ENCODE measurements at places on chromosomes 7 and 10.

- no peak for DNase-seq
Measured at GRCh38 chr10:71234004-71234894, 21.9 kb downstream of the UNC5B start.

GRCh38 chr10:19730907-19731217 lies 85.4 kb upstream of the PLXDC2 start:
- no peak for DNase-seq

DNA sequence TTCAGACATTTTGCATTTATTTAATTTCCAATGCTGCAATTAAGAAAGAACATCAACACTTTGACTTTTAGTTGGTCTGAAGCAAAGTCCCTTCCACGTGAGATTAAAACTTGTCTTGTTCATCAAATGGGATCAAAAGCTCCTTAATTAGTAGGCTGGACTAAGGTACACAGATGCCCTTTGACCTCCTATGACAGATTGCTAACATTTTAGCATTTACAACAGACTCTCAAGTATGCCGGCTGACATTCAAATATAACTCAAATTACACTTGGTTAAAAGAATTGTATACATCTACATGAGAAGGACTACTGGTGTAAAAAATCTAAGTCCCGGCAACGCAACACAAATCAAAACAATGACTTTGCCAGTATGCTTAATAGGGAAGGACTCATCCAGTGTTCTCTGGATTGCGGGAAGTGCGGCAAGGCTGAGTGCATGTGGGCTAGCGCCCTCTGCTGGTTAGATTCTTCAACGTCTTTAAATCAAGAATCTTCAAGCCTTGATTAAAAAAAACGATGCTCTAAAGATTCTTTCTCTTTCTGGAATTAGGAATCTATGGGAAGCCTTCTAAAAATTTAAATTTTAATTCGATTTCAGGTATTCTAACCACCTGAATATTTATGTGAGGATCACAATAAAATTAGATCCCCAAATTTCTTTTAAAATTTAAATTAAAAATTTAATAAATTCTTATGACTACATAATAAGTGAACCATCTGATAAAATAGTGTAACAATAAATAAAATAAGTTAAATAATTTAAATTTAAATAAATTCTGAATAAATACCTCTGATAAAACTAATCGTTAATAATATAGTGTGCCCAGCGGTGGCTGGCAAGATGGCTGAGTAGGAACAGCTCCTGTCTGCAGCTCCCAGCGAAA lies 444.7 kb downstream of the DGKB start:
- peak; percentile 84 for DNase-seq

GRCh38 chr7:145224775-145225174 lies 388.9 kb upstream of the TPK1 start:
- no peak for DNase-seq

DNA sequence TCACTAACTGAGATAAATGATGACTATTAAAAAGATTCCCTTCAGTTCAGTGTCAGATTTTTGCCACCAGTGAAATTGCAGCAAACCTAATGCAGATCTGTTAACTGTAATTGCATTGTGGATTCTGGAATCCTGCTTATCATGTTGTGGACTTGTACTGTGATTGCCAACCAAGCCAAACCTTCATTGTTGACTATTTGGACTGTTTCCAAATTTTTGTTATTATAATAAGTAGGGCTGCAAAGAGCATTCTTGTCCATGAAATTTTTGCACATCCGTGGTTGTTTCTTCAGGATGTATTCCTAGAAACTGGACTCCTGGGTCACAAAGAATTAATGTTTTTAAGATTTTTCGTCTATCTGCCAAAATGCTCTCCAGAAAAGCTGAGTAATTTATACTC lies 281.6 kb upstream of the ZMIZ1 start:
- DNase-seq, result no peak

DNA sequence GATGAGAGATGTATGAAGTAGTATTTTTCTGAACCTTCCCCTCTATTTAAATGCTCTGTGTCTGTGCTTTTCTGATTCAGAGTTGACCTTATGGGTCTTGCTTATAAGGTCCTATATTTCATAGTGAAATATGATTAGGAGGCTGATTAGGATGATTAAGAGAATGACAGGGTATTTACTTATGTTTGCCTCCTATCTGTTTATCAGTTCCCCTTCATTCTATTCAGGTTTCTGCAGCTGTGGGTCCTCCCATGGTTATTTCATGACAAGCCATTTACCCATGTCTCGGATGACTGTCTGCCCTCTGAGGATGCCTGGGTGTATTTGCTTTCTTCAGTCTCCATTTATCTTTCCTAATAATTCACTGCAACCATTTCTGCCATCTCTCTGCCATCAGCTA lies 16.9 kb downstream of the RPA3 start:
- no peak for DNase-seq

DNA sequence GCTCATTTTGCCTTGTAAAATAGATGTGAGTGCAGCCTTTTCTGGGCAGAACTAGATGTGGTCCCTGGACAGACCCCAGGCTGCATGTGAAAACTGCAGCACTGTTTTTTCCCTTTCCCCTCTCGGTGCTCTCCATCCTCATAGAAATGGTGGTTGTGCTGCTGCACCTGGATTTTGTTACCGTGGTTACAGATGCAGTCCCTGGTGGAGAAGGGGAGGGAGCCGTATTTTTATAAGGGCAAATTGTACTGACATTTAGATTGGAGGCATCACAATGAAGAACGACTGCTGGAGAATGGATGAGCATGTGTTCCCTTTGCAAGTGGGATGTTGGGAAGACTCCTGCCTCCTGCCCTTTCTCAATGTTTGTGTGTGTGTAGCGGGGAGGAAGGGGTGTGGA lies 469.9 kb downstream of the CCSER2 start:
- DNase-seq, result no peak

GRCh38 chr7:150778738-150779301 lies 21.3 kb downstream of the TMEM176B start:
- peak; percentile 84 for DNase-seq

- no peak for DNase-seq
Measured at GRCh38 chr7:93359520-93360198, 127.5 kb downstream of the VPS50 start.

- no peak for DNase-seq
Measured at GRCh38 chr7:36653663-36654355, 70.5 kb downstream of the AOAH start.

GRCh38 chr10:132387764-132388210 lies 9.2 kb upstream of the PWWP2B start:
- DNase-seq, result no peak

- DNase-seq, result no peak
Measured at GRCh38 chr10:22702348-22702747, 12.0 kb downstream of the PIP4K2A start.

DNA sequence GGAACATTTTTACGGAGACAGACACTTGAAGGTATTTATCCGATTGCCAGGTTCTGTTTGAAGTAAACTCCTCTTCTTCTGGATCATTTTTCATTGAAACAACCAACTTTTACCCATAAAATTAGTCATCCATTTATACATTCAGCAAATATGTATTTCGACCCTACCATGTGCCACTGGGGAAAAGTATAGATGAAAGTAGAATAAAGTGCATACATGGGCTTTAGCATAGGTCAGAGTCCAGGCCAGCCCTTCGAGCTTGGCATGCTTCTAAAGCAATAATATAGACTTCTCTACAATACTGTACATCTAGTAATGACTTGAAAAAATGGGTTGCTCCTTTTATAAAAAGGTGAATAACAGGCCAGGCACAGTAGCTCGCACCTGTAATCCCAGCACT lies 10.1 kb downstream of the SLC25A16 start:
- no peak for DNase-seq

DNA sequence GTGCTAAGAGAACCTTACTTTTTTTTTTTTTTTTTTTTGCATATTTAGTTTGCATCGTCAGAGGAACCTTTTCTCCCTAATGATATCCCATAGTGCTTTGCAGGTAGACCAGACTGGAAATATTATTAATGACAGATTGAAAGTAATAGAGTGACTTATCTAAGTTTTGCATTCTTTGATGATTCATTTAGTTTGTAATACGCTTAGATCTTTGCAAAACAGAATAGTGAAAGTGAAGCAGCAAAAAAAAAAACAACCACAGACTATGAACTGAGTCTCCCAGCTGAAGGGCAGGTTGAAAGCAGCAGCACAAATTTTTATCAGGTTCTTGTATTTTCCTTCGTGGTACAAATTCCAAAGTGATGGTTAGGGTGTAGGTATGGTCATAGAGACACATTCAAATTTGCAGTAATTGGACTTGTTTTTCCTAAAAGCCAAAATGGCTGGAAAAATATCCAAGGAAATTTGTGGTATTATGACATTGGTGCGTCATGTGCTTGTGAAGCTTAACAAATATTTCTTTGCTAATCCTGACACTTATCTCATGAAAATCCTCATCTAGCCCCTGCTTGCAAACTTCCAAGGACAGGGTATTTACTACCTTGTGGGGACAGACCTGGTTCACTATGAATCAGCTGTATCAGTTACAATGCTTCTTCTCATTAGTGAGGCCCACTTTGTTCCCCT lies 81.8 kb upstream of the CREB5 start:
- no peak for DNase-seq

DNA sequence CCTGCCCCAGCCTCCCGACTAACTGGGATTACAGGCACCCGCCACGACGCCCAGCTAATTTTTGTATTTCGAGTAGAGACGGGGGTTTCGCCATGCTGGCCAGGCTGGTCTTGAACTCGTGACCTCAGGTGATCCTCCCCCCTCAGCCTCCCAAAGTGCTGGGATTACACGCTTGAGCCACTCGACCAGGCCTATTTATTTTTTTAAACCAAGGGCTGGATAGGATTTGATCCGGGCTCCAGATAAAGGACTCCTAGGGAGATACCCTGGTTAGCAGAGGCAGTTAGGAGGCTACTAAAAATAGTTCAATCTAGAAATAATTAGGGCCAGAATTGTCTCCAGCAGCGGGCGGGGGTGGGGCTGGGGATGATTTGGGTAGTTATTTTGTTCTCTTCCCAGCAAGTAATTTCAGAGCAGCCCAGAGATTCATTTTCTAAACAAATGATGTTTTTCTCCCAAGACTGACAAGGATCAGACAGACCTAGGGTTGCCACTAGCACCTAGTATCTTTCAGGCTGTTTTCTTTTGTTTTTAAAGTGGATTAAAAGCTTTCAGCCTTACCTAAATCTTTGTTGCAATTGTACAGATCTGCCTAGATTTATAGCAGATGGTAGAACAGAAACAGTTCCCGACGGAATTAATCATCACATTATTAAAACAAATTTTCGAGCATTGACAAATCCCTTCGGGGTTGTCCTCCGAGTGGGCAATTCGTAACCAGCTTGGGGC lies 859 bp upstream of the SMC3 start:
- no peak for DNase-seq

DNA sequence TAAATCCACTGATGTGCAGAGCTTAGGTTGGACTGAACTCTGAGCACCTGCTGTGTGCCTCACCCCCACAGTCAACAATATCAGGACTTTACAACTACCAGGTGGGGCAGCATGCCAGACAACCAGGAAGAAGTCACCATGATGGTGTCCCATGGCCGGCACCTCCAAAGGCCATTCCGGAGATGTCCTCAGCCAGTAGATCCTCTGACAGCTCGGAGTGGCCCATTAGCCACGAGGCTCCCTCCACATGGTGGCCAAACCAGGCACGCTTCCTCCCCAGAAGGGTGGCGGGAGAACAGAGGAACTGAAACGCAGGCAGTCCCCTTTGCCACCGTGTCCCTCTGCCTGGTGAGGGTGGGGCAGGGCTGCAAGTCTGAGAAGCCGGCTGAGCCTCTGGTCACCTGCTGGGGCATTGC lies 390.0 kb downstream of the TNS3 start:
- no peak for DNase-seq

- peak; percentile 80 for DNase-seq
Measured at GRCh38 chr7:123635551-123636359, 19.9 kb upstream of the LMOD2 start.

DNA sequence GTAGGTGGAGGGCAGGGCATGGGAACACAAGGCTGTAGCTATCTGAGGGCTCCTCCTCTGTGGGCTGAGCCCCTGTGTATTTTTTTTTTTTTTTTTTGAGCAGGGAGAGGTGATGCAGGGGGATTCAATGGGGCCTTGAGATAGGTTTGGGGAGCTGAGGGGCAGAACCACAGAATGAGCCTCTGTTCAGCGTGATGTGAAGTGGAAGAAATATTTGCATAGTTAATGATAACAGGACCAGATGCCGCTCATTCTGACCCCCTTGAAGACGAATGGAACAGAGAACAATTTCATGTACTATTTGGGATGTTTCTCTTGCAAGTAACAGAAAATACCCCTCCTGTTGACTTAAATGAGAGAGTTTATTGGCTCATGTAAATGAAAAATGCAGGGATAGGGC lies 69.7 kb upstream of the EMX2 start:
- DNase-seq, result no peak

- peak; percentile 81 for DNase-seq
Measured at GRCh38 chr7:2451171-2452073, 24.8 kb downstream of the GRIFIN start.

GRCh38 chr7:34091321-34091917 lies 186.1 kb downstream of the BMPER start:
- DNase-seq, result peak; percentile 18

DNA sequence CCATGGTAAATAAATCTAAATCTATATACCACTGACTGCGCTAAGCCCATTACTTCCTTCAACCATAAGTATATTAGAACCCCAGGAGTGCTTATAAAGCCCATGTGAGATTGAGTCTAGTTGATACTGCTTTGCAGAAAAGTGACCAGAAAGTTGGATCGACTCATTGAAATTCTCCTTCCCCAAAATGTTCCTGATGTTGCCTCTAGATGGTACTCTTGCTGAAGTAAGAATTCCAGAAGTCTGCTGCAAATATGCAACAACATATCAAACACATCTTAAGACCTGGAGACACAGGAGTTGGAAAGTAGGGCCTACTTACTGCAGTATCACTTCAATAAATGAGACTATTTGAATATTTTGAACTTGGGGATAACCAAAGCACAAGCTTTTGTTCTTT lies 550.8 kb downstream of the IPMK start:
- peak; percentile 63 for DNase-seq

DNA sequence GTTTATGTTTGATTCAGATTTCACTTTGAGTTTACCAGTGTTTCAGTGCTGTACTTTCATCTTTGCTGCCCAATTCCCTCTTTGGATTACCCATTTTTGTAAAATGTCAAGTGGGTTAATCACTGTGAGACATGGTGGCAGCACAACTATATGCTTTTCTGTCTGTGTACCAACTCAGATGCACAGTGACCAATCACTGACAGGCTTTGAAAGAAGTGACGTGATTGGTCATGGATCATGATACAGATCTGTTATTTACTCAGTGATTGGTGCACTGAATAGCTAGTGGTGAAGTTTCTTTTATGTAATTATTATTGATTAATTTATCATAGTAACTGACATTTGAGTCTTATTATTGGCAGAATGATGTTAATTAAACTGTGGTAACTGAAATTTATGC lies 126.9 kb downstream of the SDK1 start:
- peak; percentile 8 for DNase-seq

DNA sequence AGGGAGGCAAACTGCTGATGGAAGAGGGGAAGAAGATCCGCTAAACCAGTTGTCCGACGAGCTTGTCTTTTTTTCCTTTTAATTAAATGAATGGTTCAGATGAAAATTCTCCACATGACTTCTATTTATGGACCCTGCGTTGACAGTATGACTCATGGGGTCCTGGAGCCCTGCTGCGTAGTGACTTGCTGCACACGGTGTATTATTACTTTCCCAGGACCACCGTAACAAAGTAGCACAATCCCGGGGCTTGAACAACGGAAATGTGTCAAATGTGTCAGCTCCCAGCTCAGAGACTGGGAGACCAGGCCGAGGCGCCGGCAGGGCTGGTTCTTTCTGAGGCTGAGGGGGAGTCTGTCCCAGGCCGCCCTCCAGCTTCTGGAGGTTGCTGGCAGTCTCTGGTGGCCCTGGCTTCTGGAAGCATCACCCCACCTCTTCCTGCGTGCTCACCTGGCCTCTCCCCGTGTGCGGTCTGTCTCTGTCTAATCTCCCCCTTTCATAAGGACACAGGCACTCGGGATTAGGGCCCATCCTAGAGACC lies 33.8 kb upstream of the MNX1 start:
- no peak for DNase-seq

Measured in RKO (cell line).